A375 (cell line): ENCODE measurements at places on chromosomes 2 and 18. TPM values are rescaled to one million over a fixed set of nuclear protein-coding genes. Genes with fewer than 3 reads are reported as not detected.

Gene UGT1A7
- not detected in 2 replicates for total RNA-seq

Gene ACOXL
- total RNA-seq: not detected in 2 replicates

Gene IL1R2
- not detected in 2 replicates for total RNA-seq

Gene COL5A2
- total RNA-seq: 101 and 104 TPM in 2 replicates

Gene HRH4
- total RNA-seq: 0.08 TPM in 1 of 2 replicates, not detected in the other

Gene MARCO
- not detected in 2 replicates for total RNA-seq

Gene LCT
- 0.04 and 0.08 TPM in 2 replicates for total RNA-seq

Gene DIPK1C
- total RNA-seq: 0.26 TPM in 1 of 2 replicates, not detected in the other

Gene CRYGC
- not detected in 2 replicates for total RNA-seq

Gene TFPI
- total RNA-seq: 3.0 and 6.7 TPM in 2 replicates

Gene ZC3H15
- 83.6 and 97.5 TPM in 2 replicates for total RNA-seq

Gene REG3G
- total RNA-seq: 1.1 TPM in 1 of 2 replicates, not detected in the other

Gene WDR43
- total RNA-seq: 106 and 151 TPM in 2 replicates

Gene CAPN14
- 0.88 and 0.98 TPM in 2 replicates for total RNA-seq

Gene TSPYL6
- not detected in 2 replicates for total RNA-seq

Gene SH3BP4
- total RNA-seq: 18.9 and 20.3 TPM in 2 replicates

Gene DSC2
- total RNA-seq: 0.56 and 0.64 TPM in 2 replicates

Gene DSEL
- total RNA-seq: 2.2 and 2.4 TPM in 2 replicates

Gene NRBP1
- 67.3 and 72.5 TPM in 2 replicates for total RNA-seq

Gene SLC16A14
- not detected in 2 replicates for total RNA-seq

Gene NAT8
- total RNA-seq: not detected in 2 replicates

Gene LRATD1
- total RNA-seq: 0.08 and 0.13 TPM in 2 replicates

Gene TMEM127
- 10.4 and 14.6 TPM in 2 replicates for total RNA-seq

Gene PSTPIP2
- not detected in 2 replicates for total RNA-seq

Gene TLX2
- 1.8 and 2.8 TPM in 2 replicates for total RNA-seq

Gene POTEI
- total RNA-seq: 2.8 and 3.1 TPM in 2 replicates

Gene CXCR1
- not detected in 2 replicates for total RNA-seq

Gene CBLN2
- 0.19 and 0.68 TPM in 2 replicates for total RNA-seq

Gene KCNG2
- total RNA-seq: not detected in 2 replicates

Gene CNNM4
- 5.5 and 6.2 TPM in 2 replicates for total RNA-seq

Gene ONECUT2
- total RNA-seq: 0.08 and 0.15 TPM in 2 replicates

Gene WNT10A
- total RNA-seq: not detected in 2 replicates

Gene CD28
- total RNA-seq: 0.19 and 0.80 TPM in 2 replicates

Gene MAPK4
- 0.26 TPM in 1 of 2 replicates, not detected in the other for total RNA-seq

Gene SLC20A1
- 209 and 237 TPM in 2 replicates for total RNA-seq

Gene C2orf78
- total RNA-seq: not detected in 2 replicates

Gene FBXO11
- 34.0 and 36.2 TPM in 2 replicates for total RNA-seq

Gene LBH
- 1.0 and 1.8 TPM in 2 replicates for total RNA-seq
